ENCODE measurements at places on chromosomes 2 and 18.

DNA sequence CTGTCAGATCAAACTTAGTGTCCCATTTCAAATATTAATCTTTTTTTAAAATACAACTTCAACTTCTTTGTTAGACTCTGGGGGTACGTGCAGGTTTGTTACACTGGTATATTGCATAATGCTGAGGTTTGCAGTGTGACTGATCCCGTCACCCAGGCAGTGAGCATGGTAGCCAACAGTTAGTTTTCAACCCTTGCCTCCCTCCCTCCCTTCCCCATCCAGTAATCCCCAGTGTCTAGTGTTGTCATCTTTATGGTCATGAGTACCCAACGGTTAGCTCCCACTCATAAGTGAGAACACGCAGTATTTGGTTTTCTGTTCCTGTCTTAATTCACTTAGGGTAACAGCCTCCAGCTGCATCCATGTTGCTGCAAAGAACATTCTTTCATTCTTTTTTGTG, 23.9 kb downstream of the NOL10 start:
- no peak for DNase-seq

DNA sequence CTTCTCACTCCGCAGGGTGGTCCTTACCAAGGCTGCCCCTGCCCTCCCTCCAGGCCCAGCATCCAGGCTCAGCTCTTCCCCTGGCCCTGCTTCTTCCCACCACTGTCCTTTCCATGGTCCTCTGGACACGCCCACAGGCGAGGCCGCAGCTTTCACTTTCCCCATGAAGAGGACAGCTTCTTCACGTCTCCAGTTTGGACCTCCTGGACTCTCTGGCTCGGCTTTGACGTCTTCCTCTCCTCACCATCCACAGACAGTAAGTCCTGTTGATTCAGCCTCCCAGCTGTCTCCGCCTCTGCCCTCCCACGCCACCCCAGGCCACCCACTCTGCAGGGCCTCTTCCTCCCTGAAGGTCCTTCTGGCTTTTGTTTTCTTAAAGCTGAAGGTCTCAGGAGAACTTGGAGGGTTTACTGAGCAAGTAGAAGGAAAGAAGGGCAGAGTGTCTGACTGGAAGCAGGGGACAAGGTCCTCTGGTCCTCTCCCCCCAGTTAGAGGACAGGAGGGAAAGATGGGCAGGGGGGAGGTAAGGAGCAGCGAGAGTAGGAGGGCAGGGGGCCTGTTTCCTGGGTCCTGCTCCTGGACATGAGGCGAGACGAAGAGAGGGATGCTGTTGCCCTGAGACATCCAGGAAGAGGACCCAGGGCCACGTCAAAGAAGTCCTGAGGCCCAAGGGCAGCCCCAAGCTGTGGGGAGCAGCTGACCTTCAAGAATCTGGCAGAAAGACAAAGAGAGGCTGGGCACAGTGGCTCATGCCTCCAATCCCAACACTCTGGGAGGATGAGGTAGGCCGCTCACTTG, 24.7 kb upstream of the NMUR1 start:
- DNase-seq: no peak

GRCh38 chr2:47662552-47662951, 120.4 kb upstream of the MSH6 start:
- no peak for DNase-seq

GRCh38 chr2:14081521-14081920, 551.0 kb upstream of the LRATD1 start:
- DNase-seq: no peak

DNA sequence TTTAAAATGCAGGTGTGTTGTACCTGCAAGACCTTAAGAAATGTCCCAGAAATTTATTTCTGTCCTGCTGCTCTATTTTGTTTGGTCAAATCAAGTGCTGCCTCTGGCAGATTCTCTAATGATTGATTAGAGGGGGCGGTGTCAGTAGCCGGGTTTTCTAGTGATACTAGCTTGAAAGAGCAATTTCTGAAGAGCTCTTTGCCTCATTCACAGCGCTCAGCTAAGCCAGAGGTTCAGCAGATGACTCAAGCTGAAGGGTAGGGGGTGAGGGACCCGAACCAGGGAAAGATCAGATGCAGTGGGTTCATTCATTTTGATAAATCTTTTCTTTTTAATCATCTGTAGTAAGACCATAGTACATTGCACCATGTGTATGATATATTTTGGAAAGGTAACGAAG, 15.0 kb downstream of the ZBTB7C start:
- no peak for DNase-seq

- DNase-seq: peak; percentile 95
Observed at GRCh38 chr2:38515155-38516074, 87.3 kb downstream of the HNRNPLL start.

- DNase-seq: peak; percentile 71
Observed at GRCh38 chr18:35005963-35006577, 35.1 kb upstream of the MAPRE2 start.

GRCh38 chr2:148770047-148770446, 105.0 kb upstream of the KIF5C start:
- no peak for DNase-seq

All from kidney glomerular epithelial cell (primary cell).